ENCODE measurements at places on chromosomes 4 and X.

GRCh38 chrX:127300511-127300910 is 481.0 kb downstream of the PRR32 start:
- no peak for DNase-seq

- no peak for DNase-seq
Measured at GRCh38 chr4:163263606-163264005, 68.8 kb downstream of the NPY1R start.

DNA sequence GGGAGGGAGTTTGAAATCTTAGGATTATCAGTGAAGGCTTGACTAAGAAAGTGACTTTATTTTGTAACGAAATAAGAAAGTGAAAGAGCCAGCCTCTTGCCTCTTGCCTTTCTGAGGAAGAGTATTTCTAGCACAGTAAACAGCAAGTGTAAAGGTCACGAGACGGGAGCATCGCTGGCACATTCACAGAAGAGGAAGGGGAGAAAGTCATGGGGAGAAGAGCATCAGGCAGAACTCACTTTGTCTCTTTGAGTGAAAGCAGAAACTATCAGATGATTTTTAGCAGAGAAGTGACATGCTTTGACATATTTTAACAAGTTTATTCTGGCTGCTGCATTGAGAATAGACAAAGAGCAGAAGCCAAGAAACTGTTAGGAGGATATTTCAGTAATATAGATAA is 313.8 kb downstream of the CAMK2D start:
- no peak for DNase-seq

- DNase-seq: no peak
Measured at GRCh38 chr4:152610131-152610530, 69.7 kb downstream of the TMEM154 start.

- no peak for DNase-seq
Measured at GRCh38 chrX:127578395-127578794, 473.8 kb downstream of the ACTRT1 start.
